ENCODE measurements at places on chromosomes 3 and 15.

DNA sequence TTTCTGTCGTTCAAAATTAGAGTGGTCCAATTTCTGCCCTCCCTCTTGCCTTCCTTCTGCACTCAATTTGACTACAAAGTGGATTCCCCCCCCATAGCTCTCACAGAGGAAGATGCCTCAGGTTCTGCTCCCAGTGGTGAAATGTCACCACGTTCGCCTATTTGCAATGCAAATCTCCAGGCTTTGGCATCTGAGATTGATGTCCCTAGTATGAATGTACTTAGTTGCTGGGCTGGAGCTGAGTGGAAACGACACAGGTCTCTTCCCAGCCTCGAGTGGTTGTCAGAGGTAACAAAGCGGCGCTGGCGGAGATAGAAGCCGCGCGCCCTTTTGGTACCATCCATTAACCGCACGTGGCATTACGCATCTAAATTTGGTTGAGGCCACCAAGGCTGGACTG, 860.1 kb downstream of the MCTP2 start:
- no peak for DNase-seq

DNA sequence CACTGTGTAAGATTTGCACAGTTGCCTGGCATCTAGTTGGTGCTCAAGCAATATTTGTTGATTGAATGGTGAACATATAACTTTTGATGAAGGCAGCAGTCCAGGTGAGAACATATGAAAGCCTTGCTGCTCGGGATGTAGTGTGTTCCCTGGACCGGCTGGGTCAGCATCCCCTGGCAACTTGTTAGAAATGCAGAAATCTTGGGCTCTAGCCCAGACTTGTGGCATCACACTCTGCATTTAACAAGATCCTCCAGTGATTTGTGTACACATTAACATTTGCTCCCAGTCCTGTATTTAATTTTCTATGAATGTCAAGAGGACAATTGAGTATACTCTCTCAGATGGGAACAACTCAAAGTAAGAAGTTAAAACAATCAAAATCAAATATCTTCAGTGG, 69.0 kb upstream of the SAMMSON start:
- DNase-seq: no peak

GRCh38 chr3:114127517-114127916, 51.3 kb downstream of the DRD3 start:
- no peak for DNase-seq

- DNase-seq: no peak
Observed at GRCh38 chr3:55947406-55947805, 460.3 kb upstream of the WNT5A start.

DNA sequence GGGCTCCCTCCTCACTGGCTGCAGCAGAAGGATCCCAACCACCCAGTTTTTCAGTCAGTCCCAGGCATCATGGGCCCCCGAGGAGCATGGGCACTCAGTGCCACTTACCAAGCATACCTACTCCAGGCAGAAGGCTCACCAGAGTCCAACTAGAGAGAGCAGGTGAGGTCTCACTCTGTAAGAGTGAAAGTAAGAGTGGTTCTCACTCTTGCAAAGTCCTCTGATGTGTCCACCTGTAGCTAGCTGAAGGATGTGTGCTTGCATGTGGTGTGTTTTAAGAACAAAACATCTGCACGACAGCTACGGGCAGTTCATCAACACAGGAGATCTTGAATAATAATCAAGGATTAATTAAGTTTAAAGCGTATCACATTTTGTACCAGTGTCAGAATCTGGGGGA, 49.7 kb downstream of the CCK start:
- DNase-seq: no peak

DNA sequence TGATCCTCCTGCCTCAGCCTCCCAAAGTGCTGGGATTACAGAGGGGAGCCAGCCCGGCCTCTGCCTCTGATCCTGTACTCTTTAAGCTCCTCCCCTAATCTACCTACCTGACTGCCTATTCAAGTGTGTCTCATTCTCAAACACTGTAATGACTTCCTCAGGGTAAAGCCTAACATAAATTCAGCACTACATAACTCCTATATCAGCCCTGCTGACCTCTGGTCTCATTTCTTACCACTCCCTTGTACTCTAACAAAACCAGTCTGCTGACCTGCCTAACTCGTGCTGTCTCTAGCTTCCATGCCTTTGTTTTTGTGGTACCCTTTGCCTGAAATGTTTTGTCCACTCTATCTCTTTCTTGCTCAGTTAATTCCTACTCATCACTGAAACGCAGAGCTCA, 172.1 kb upstream of the IL12A start:
- no peak for DNase-seq

GRCh38 chr3:52487050-52487787, 7.9 kb upstream of the STAB1 start:
- DNase-seq: no peak

GRCh38 chr3:66018057-66019033, 20.4 kb downstream of the MAGI1 start:
- DNase-seq: no peak

- DNase-seq: peak; percentile 88
Observed at GRCh38 chr3:52090131-52090932, 34.0 kb upstream of the DUSP7 start.

All from AG08395 (cell line).